ENCODE measurements at places on chromosomes 11 and 22.

GRCh38 chr11:10505278-10506007, 35.5 kb downstream of the RNF141 start:
- peaks cover 17% of the 10 kb centered on the region for H3K36me3 ChIP-seq
- no peak overlapping the region for H3K27ac ChIP-seq
- H3K4me3 ChIP-seq, result no peak overlapping the region
- DNase-seq, result no peak
- H3K4me1 ChIP-seq, result no peaks in the 10 kb centered on the region
- H3K27me3 ChIP-seq, result no peaks in the 10 kb centered on the region

DNA sequence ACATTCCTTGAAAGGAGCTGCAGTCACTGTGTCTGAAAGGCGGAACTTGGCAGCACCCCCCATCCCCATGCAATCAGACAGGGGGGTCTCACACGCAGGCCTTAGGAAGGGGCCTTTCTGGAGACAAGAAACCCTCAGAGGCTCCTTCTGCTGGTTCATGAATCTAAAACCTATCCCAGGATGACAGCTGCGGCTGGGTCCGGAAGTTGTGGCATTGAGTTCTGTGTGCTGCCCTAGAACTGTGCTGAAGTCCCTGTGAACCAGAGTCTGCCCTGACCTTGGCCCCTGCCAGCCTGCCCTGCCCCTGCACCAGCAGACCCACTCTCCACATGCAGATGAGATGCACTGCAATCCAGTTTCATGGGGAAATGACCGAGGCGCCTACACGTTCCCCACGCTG, 268.0 kb downstream of the CTTN start:
- no peak overlapping the region for H3K4me3 ChIP-seq
- no peaks in the 10 kb centered on the region for H3K36me3 ChIP-seq
- DNase-seq, result no peak
- peaks cover 23% of the 10 kb centered on the region for H3K27me3 ChIP-seq

DNA sequence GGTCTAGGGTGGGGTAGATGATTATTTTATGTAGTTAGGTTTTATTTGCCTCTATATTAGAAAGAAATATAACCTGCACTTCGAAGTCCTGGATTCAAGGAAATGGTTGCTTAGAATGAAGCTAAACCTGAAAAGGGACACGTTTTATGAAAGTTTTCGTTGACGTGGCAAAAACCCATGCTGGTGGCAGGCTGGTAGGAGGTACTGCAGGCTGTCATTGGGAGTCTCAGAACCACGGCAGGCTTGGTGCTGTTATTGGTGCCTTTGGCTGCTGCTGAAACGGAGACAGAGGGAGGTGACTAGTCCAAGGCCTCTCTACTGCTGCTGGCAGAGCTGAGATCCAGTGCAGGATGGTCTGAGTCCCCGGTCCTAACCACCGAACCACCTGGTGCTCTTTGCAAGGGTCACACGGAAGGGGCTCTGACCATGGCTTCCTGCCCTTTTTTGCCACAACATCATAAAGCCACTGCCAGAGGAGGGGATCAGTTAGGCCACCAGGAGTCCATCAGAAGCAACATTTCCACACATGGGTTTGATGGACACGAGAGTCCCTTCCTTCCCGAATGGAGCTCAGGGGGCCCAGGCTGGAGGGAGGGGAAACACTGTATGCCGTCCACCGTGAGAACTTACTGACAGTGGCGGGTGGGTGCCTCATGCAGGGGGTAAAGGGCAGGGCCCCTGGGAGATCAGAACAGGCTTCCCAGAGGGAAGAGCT, 13.4 kb downstream of the CSF2RB start:
- H3K36me3 ChIP-seq, result no peaks in the 10 kb centered on the region
- H3K4me3 ChIP-seq, result no peak overlapping the region
- peaks cover 7% of the 10 kb centered on the region for H3K27me3 ChIP-seq
- H3K27ac ChIP-seq, result no peak overlapping the region

- no peaks in the 10 kb centered on the region for H3K4me1 ChIP-seq
- H3K36me3 ChIP-seq, result no peaks in the 10 kb centered on the region
- no peak for DNase-seq
- H3K4me3 ChIP-seq, result no peak overlapping the region
These were observed 95.8 kb upstream of the ASPHD2 start for GRCh38 chr22:26333088-26333800.
